ENCODE measurements at places on chromosomes 16 and 17.

- no peak for DNase-seq
Observed at GRCh38 chr16:66741169-66741900, 10.1 kb downstream of the DYNC1LI2 start.

DNA sequence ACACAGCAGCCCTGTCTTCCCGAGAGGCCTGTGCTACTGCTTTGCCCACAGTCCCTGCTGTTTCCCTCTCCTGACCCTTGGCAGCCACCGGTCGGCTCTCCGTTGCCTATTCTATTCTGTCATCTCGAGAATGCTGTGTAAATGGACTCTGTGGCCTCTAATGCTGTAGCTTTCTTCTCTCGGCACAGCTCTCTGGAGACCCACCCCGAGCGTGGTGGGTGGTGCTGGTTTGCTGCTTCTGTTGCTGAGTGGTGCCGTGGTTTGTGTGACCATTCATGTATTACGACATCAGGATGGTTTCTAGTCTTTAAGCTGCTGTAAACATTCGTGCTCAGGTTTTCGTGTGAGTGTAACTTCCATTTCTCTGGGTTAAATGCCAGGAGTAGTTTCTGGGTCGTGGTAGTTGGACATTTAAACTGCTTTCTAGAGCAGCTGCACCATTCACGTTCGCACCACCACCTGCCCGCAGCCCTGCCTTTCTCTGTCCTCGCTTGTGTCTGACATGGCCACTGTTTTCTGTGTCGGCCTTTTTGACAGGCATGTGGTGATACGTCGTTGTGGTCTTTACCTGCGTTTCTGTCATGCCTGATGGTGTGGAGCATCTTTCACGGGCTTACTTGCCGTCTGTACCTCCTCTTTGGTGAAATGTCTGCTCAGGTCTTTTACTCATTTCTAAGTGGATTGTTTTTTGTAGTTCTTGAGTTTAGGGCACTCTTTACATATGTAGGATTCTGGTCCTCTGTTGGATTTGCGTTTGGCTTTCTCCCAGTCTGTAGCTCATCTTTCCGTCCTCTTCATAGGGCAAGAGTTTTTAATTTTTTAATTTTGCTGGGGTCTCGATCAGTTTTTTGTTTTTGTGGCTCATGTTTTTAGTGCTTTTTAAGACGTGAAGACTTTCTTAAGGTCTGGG lies 47.7 kb upstream of the ZNF750 start:
- no peak for DNase-seq

DNA sequence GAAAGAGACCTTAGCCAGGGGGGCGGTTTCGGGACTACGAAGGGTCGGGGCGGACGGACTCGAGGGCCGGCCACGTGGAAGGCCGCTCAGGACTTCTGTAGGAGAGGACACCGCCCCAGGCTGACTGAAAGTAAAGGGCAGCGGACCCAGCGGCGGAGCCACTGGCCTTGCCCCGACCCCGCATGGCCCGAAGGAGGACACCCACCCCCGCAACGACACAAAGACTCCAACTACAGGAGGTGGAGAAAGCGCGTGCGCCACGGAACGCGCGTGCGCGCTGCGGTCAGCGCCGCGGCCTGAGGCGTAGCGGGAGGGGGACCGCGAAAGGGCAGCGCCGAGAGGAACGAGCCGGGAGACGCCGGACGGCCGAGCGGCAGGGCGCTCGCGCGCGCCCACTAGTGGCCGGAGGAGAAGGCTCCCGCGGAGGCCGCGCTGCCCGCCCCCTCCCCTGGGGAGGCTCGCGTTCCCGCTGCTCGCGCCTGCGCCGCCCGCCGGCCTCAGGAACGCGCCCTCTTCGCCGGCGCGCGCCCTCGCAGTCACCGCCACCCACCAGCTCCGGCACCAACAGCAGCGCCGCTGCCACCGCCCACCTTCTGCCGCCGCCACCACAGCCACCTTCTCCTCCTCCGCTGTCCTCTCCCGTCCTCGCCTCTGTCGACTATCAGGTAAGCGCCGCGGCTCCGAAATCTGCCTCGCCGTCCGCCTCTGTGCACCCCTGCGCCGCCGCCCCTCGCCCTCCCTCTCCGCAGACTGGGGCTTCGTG lies at the start of gene MAPT:
MAPT (plus strand) TSS at position 533 of the 763 bp plus-strand sequence. CDS start 67,784 bp downstream, outside the sequence.
- DNase-seq, result peak; percentile 64

DNA sequence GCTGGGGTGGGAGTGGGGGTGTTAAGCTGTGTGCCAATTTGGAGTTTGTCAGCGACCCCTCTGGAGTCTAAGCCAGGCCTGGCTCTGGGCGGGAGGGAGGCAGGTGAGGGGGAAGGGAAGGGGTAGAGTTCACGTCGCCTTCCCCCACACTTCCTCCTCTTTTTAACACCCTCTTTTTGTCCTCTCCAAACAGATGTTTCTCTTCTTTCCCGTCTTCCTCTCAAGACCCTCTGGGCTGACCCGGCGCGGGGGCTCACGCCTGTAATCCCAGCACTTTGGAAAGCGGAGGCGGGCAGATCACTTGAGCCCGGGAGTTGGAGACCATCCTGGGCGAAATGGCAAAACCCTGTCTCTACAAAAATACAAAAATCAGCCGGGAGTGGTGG lies 3.3 kb downstream of the HOXB1 start:
- no peak for DNase-seq

DNA sequence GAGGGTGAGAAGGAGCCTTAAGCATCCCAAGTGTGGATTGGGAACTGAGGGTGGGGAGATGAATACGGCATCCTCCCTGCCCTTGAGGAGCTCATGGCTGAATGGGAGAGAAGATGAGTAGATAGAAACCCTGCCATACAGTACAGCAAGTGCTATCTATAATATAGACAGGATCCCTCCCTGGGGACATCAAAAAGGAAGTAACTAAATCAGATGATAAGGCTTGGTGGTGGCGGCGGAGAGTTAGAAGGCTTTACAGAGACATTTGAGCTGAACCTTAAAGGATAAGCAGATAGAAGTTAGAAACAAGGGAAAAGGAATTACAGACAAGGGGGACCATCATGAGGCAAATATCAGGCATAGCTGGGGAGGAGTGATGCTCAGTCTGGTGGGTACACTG lies 67.5 kb upstream of the TMEM132E start:
- no peak for DNase-seq

All from stimulated activated CD8-positive, alpha-beta memory T cell treated with anti-CD3 and anti-CD28 coated beads, Interleukin-4, amount 100 ng/mL, for 1 hour (primary cell).